ENCODE measurements at places on chromosomes 4 and X. TPM values are rescaled to one million over a fixed set of nuclear protein-coding genes. Genes with fewer than 3 reads are reported as not detected.
A peak's percentile ranks its signal among the peaks of the same experiment; 100 is the strongest.

HOPX gene
- 14.9 TPM for polyA plus RNA-seq

INPP4B gene
- polyA plus RNA-seq, result 9.4 TPM

FHIP1A gene
- 5.3 TPM for polyA plus RNA-seq

- peak; percentile 13 for DNase-seq
These were observed 71.8 kb downstream of the C4orf33 start for GRCh38 chr4:129167640-129168260.

DNA sequence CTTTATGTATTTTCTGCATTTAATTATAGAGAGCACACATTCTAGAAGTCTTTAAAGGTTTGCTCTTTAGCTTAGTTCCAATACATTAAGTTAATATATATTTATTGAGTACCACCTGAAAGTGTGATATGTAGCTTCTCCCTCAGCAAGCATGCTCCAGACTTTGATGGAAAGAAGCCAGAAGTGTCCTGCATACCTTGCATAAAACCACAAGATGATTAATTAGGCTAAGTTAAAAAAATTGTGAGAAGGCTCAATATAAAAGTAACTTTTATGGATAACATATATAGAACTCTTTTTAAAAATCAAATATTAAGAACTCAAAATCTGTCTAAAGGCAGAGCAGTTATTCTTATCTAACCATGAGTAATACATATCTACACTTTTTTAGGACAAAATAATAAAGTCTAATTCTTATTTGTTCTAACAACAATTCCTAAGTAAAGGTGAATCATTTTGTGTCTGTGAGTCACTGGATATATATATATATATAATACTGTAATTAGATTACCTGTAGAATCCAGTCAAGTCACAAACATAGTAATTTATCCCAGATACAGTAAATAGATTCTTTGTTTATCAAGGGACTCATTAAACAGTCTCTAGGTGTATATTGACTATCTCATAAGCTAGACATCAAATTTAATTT lies 51.2 kb downstream of the INTS12 start:
- DNase-seq, result no peak

Measured in right renal cortex interstitium (tissue), 3 donors.